NCI-H2081 treated with DMSO at 0.1 percent for 48 hours (cell line): ENCODE measurements at places on chromosomes 5 and 9.

DNA sequence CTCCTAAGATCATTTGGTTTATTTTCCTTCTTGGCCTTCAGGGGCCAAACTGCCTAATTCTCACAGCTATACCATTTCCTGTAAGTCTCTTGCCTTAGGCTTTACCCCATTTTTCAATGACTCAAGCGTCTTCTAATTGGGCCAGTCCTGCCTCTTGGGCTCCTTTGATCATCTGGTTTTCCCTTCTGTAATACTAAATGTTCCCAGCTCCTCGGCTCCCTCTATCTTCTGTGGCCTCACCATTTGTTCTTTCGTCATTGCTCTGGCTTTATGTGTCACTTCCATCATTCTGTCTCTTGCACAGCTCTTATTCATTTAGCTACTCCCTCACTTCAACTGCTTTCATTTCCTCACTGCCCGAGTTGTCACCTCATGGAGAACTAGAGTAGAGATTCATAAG is 14.5 kb upstream of the SPINK7 start:
- DNase-seq: no peak

DNA sequence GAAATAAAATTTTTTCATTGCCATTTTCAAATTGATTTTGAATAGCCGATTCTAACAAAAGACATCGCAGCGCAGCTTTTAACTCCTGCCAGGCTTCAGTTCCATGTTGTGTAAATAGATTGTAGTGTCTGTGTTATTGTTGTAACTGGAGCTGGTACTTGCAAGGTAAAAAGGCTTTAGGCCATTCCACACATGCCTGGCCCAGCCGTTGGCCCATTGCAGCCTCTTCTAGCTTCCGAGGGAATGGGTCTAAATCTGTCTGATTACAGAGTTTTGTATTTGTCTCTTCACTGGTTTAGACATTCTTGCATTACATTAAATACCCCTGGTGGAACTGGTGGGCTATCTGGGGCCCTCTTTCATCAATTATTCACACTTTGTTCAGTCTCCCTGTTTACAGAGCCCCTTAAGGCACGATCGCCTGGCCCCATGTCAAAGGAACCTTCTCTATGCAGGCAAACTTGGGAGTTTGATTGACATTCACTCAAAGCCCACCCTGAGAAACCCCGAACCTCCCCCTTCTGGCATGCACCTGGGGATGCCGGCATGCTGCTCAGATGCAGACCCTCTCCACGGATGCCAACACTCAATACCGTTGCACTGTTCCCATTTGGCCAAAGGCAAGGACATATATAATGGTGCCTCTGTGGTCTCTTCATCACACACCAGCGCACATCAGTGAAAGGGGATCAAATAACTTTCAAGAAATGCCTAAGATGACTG is 281.7 kb upstream of the IRX2 start:
- DNase-seq: no peak

DNA sequence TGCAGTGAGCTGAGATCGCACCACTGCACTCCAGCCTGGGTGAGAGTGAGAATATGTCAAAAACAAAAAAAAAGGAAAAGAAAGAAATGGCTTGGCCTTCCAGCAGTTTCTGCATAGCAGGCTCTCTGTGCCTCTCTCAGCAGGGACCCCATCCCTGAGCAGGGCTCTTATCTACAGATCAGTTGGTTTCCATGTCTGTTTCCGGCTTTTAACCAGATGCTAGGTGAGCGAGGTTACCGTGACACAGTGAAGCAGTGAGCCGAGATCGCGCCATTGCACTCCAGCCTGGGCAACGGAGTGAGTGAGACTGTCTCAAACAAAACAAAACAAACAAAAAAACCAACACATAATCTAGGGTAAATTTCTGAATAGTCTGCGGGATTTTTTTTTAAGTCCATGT is 51.4 kb downstream of the COL5A1 start:
- DNase-seq: no peak

DNA sequence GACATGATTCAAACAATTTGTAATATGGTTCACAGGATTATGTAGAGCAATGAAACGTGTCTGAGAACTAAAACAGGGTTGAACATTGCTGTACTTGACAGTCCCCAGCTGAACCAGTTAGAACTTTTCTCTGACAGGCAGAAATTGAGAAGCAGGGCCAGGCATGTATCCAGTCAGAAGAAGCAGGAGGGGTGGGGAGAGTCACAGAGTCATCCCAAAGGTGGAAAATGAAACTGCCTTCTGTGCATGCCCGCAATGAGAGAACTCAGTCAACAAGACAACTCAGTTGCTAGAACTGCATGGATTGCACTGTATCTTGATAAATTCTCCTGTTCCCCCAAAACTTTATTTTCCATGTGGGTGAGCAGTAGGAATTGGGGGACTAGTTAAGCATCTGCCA is 72.9 kb upstream of the PRLR start:
- no peak for DNase-seq

GRCh38 chr5:25550793-25551192 is 906.0 kb upstream of the CDH10 start:
- no peak for DNase-seq

DNA sequence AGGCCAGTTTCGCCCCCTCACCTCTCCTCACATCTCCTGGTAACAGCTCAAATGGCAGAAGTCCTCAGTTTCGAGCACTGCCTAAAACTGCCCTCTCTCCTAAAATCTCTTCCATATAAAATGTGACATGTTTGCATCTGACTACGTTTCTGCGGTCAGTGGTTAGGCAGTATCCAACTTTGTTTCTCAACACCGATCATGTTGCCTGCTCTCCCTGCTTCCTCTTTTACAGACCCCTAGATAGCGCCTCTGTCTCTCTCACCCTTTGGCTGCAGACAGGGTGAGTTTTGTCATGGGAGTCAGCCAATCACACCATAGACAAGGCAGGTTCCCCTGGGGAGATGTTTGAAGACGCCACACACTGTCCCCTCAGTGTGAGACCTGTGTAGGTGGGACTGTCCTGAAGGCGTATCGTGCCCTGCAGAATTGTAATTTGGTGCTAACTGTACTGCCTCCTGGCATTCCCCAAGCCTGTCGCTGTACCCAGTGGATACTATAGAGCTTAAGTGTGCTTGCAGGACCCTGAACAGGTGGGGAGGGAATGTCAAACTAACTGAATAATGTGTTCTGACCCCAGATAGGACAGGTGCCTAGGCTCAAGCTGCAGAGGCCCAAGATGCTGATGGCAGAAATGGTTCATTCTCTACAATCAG is 1.1 kb downstream of the HEXB start:
- DNase-seq: no peak

- no peak for DNase-seq
Measured at GRCh38 chr5:36908544-36909260, 32.1 kb downstream of the NIPBL start.

DNA sequence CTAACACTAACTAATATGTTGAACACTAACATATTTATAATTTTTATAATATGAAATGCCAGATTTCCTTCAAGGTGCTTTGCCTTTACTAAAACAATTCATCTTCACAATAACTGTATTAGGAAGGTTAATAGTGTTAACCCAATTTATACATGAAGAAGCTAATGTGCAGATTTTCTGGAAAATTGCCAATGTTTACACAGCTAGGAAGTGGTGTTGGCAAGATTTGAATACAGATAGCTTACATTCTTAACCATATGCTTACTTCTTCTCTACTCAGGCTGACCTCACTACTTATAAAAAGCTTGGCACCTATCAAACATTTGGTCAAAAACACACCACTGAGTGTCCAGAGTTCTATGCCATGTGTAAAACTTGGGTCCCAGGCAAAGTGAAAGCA is 445.4 kb upstream of the ITGA1 start:
- DNase-seq: no peak

DNA sequence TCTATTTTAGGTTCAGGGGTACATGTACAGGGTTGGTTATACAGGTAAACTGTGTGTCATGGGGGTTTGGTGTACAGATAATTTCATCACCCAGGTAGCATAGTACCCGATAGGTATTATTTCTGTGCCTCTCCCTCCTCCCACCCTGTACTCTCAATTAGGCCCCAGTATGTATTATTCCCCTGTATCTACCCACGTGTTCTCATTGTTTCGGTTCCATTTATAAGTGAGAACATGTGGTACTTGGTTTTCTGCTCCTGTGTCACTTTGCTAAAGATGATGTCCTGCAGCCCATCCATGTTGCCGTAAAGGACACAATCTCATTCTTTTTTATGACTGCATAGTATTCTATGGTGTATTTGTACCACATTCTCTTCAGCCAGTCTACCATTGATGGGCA is 96.8 kb upstream of the SLC24A2 start:
- no peak for DNase-seq

DNA sequence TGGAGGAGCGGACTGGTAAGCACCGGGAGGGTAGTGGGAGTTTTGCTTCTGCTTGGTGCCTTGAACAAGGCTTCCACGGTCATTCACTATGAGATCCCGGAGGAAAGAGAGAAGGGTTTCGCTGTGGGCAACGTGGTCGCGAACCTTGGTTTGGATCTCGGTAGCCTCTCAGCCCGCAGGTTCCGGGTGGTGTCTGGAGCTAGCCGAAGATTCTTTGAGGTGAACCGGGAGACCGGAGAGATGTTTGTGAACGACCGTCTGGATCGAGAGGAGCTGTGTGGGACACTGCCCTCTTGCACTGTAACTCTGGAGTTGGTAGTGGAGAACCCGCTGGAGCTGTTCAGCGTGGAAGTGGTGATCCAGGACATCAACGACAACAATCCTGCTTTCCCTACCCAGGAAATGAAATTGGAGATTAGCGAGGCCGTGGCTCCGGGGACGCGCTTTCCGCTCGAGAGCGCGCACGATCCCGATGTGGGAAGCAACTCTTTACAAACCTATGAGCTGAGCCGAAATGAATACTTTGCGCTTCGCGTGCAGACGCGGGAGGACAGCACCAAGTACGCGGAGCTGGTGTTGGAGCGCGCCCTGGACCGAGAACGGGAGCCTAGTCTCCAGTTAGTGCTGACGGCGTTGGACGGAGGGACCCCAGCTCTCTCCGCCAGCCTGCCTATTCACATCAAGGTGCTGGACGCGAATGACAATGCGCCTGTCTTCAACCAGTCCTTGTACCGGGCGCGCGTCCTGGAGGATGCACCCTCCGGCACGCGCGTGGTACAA is 556 bp downstream of the PCDHGC3 start:
- no peak for DNase-seq

GRCh38 chr9:37031902-37032301 is 2.2 kb downstream of the PAX5 start:
- DNase-seq: no peak

- DNase-seq: no peak
Measured at GRCh38 chr5:35198075-35198474, 32.2 kb downstream of the PRLR start.

DNA sequence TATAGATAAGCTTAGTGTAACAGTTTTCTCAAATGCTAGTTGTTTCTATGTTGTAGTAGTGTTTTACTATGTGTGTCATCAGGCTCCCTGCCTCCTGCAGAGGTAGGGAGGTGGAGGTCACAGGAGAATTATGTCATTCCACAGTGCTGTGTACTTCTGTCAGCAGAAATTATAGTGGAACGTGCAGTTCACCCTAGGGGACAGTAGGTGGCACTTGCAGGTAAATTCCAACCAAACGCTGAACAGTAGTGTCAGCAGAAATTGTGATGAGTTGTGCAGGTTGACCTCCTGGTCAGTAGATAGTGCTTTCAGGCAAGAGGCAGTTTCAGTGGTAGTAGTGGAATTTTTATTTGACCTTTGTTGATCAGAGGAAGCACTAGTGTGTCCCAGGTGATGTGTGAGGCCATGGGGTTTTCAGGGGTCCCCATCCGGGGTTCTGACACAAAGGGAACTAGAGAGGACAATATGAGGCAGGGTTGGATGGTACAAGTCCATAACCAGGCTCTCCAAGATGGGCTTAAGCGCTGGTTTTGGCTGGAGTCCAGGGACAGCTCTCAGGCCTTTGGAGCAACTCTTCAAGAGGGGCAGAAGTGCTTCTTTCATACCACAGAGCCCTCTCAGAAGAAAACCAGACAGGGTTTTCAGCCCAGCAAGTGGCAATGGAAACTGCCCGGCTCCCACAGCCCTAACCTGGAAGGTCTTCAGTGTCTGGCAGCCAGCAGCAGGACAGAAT is 402.9 kb downstream of the CYLC2 start:
- DNase-seq: peak; percentile 32

DNA sequence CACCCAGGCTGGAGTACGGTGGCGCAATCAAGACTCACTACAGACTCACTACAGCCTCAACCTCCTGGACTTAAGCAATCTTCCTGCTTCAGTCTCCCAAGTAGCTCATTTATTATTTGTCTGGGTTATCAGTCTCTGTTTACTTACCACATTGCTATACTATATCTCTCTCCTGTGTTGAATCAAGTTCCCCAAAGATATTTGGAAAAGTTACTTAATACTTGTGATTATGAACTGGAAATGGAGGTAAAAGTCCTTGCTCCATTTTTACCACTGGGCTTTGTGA is 55.6 kb downstream of the ANGPTL2 start:
- no peak for DNase-seq

GRCh38 chr5:16493261-16493660 is 27.7 kb upstream of the ZNF622 start:
- DNase-seq: no peak

DNA sequence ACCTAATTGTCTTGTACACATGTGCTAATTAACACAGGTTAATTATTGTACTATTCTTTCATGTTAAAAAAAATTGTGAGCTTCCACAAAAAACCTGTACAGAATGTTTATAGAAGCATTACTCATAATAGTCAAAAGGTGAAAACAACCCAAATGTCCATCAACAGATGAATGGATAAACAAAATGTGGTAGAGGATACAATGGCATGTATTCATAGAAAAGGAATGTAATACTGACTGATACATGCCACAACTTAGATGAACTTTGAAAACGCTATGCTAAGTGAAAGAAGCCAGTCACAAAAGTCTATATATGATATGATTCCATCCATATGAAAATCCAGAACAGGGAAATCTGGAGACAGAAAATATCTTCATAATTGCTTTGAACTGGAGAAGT is 25.6 kb downstream of the RRAGA start:
- DNase-seq: no peak

- no peak for DNase-seq
Measured at GRCh38 chr5:128155776-128156175, 72.2 kb downstream of the SLC12A2 start.

DNA sequence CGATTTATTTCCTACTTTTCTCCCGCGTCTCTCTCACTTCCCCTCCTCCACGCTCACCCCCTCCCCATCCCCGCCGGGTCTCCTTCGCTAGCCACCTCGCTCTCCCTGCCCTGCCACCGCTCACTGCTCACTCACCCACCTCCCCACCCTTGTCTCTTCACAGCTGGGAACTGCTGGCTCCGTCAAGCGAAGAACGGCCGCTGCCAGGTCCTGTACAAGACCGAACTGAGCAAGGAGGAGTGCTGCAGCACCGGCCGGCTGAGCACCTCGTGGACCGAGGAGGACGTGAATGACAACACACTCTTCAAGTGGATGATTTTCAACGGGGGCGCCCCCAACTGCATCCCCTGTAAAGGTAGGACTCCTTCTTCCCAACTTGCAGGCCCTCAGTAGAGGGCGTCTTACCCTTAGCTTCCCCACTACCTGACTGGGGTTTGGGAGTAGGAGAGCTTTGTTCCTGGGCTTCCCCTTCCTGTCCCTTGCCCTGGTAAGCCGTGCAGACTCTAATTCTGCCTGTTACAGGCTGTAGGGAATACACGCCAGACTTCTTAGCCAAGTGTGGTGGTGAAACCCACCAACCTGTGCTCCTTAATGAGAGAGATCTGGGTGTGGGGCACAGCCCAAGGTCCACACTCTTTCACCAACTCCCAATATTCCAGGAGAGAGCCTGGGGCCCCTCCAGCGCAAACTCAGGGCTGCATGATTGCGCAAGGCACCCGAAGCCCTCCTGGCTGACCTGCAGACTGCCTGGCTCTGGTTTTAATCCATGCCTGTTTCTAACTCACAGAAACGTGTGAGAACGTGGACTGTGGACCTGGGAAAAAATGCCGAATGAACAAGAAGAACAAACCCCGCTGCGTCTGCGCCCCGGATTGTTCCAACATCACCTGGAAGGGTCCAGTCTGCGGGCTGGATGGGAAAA is 2.5 kb downstream of the FST start:
- no peak for DNase-seq
